ENCODE measurements at places on chromosomes 7 and 10.

DNA sequence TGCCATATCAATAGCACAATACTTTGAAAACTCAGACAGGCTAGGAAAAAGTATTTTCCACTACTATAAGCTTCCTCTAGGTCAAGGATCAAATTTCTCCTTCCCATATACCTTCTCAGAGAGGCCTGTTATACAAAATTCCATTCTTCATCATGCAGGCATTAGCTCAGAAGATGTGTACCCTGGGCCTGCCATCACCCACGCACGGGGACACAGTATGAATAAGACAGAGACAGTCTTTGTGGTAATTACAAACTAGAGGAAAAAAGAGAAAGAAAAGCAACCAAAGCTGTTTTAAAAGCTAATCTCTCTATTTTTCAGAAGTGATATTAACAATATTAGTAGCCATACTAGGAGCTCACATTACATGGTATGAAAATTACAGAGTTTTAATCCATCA is 236.8 kb upstream of the AOAH start:
- DNase-seq: no peak

GRCh38 chr10:28253169-28253785 is 49.6 kb downstream of the MPP7 start:
- DNase-seq: no peak

DNA sequence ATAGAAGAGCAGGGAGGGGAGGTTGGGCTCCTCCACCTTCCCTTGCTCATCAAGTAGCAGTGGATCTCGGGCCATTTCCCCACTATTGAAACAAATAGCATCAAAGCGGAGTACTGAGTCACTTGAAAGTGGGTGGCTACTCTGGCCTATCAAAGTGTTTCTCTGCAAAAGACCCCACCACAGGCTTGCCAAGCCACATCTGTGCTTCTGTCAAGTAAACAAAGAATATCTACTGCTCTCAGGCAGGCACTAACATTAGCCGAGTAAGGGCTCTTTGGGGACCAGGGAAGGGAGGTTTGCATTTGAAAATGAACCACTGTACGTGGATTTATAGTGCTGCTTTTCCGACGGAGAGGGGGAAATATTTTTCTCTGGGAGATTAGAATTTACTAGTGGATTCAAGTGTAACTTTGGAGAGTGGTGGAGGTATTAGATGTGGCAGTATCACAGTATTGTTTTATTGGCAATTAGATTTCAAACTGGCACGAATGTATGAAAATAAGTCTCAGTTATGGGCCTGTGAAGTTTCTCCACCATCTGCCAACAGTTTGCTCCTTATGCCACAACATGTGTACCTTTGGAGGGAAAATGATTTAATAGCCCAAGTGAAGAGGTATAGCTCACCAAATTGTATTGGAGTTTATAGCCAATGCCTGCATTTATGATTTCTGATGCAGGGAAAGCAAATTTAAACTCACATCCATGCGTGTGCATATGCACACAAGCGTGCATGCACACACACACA is 97.5 kb downstream of the RPS24 start:
- DNase-seq: no peak

- no peak for DNase-seq
Measured at GRCh38 chr7:23115991-23116390, 10.4 kb downstream of the KLHL7 start.

DNA sequence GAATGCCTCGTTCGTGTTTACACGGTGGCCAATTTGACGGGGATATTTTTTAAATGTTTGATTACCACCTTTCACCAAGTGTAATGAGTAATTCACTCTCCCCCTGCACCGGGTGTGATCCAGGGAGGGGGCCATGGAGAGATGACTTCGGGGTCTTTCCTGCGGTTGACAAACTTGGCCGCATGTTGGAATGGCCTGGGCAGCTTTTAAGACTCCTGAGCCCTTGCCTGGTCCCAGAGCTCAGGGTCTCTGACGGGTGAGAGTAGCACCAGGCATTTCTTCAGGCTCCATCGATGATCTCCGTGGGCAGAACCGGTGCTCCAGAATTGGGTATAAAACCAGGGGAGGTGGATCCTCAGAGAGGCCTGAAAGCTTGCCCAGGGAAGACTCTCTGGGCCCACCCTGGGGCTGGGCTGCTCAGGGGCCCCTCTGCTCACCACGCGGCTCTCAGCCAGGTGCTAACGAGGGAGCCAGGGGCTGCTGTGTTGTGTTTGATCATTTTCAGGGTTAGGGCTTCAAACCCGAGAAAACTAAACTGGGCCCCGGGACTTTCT is 882 bp downstream of the ZNF282 start:
- DNase-seq: no peak
